Mesothelial cell of epicardium (in vitro differentiated cells): ENCODE measurements at places on chromosomes 3 and 15.

GRCh38 chr15:86483936-86484335, 404.3 kb downstream of the AGBL1 start:
- H3K27me3 ChIP-seq: peaks cover 26% of the 10 kb centered on the region
- DNase-seq: no peak
- H3K36me3 ChIP-seq: no peaks in the 10 kb centered on the region
- no peak overlapping the region for H3K4me3 ChIP-seq

GRCh38 chr3:61571516-61572336, 10.4 kb downstream of the PTPRG start:
- no peaks in the 10 kb centered on the region for H3K27me3 ChIP-seq
- H3K4me1 ChIP-seq: peaks cover 3% of the 10 kb centered on the region
- no peak overlapping the region for H3K4me3 ChIP-seq
- peaks cover 2% of the 10 kb centered on the region for H3K36me3 ChIP-seq
- DNase-seq: no peak

GRCh38 chr3:32105291-32106131, 909 bp upstream of the GPD1L start:
- DNase-seq: no peak
- H3K4me1 ChIP-seq: peaks cover 15% of the 10 kb centered on the region
- H3K36me3 ChIP-seq: peaks cover 15% of the 10 kb centered on the region
- no peak overlapping the region for H3K27ac ChIP-seq
- H3K4me3 ChIP-seq: peak overlapping the region; percentile 86
- H3K27me3 ChIP-seq: peaks cover 12% of the 10 kb centered on the region

- no peak for DNase-seq
- H3K4me1 ChIP-seq: peaks cover 2% of the 10 kb centered on the region
- no peak overlapping the region for H3K4me3 ChIP-seq
- no peak overlapping the region for H3K27ac ChIP-seq
Observed at GRCh38 chr15:59649603-59650002, 7.7 kb downstream of the GTF2A2 start.

GRCh38 chr3:10941972-10942371, 50.6 kb upstream of the SLC6A1 start:
- DNase-seq: no peak
- no peak overlapping the region for H3K27ac ChIP-seq
- no peaks in the 10 kb centered on the region for H3K36me3 ChIP-seq

GRCh38 chr3:153029350-153029749, 132.7 kb upstream of the RAP2B start:
- no peak overlapping the region for H3K4me3 ChIP-seq
- H3K4me1 ChIP-seq: peaks cover 14% of the 10 kb centered on the region
- H3K27ac ChIP-seq: no peak overlapping the region
- H3K36me3 ChIP-seq: no peaks in the 10 kb centered on the region
